ENCODE measurements at places on chromosomes 7 and 10. TPM values are rescaled to one million over a fixed set of nuclear protein-coding genes. Genes with fewer than 3 reads are reported as not detected.

DNA sequence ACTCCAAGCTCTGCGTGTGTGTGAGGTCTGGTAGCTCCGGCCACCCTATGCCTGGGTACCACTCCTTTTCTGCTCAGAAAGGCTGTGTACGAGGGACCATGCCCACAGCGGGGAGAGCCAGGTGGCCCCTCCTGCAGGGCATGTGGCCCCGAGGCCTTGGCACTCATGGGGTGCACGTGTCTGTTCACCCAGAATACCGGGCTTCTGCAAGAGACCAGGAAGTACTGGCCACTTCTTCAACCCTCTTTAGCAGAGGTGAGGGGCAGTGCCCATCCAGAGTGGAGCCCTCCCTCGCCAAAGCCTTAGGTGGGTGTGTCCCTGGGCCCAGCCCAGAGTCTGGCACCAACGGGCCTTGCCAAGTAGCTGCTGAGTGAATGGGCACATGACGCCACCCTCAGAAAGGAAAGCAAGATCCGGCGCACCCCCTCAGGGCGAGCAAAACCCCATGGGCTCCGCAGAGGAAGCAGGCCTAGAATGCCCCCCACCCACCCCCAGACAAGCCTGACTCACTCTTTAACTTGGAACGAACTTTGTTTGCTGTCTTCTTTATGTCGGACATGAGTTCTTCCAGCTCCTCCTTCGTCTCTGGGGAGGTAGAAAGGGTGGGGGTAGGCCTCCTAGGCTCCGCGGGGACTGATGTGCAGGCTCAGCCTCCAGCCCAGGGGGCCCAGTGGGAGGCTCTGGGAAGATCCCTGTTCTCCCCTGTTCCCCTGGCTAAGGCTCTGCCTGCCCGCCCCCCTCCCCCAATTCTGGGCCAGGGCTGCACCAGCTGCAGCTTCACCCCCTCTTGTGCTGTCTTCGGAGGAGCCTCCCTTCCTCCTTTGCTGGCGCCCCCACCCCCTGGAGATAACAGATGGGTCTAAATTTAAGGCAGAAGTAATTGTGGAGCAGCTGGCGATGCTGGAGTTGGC is 14.6 kb downstream of the STX1A start:
- peak; percentile 59 for DNase-seq
- peaks cover 20% of the 10 kb centered on the region for H3K4me1 ChIP-seq
- no peak overlapping the region for H3K4me3 ChIP-seq
- H3K27ac ChIP-seq = no peak overlapping the region
- no peaks in the 10 kb centered on the region for H3K27me3 ChIP-seq
- H3K36me3 ChIP-seq = peaks cover 86% of the 10 kb centered on the region

The GLI3 gene
- total RNA-seq = 11.3 TPM

- no peak overlapping the region for H3K4me3 ChIP-seq
- H3K36me3 ChIP-seq = peaks cover 49% of the 10 kb centered on the region
- H3K27me3 ChIP-seq = no peaks in the 10 kb centered on the region
These were observed 7.8 kb upstream of the BHLHA15 start for GRCh38 chr7:98203261-98203963.

DNA sequence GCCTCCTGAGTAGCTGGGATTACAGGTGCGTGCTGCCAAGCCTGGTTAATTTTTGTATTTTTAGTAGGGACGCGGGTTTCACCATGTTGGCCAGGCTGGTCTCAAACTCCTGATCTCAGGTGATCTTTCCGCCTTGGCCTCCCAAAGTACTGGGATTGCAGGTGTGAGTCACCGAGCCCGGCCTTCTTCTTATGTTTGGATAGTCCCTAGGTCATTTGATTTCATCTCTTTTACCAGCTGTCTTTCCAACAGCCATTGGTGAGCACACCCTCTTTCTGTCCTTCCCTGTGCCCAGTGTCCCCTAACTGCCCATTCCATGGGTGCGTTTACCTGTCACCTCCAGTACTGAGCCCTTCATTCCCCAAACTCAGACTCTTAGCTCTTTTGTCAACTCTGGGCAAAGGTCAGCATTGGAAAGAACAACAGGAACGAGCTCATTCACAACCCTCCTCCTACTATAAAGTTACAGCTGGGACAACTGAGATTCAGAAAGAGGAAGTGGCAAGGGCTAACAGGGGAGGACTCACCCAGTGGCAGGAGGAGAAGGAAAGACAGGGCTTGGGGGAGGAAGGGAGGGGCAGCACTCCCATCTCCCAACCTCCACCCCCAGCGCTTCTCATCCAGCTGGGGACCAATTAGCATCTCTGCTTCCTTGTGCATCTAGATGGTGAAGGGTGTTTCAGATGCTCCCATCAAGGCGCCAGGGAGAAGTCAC is 5.6 kb downstream of the SSC4D start:
- no peaks in the 10 kb centered on the region for H3K27me3 ChIP-seq
- no peak overlapping the region for H3K27ac ChIP-seq
- peaks cover 3% of the 10 kb centered on the region for H3K36me3 ChIP-seq

DNA sequence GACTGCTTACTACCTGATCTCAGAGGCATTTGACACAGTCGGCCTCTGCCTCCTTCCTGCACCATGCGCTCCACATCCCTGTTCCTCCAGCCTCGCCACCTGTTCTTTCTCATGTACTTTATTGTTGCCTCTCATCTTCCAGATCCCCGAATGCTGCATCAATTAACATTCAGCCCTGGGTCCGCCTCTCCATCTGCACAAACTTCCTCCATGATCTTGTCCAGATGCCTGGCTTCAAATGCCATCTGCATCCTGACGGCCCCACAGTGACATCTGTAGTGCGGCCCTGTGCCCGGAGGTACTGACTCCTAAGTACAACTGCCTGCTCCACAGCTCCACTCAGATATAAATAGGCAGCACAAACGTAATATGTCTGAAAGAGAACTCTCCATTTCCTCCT is 51.2 kb upstream of the STK17A start:
- no peak overlapping the region for H3K4me3 ChIP-seq
- H3K27ac ChIP-seq = no peak overlapping the region
- H3K4me1 ChIP-seq = peaks cover 7% of the 10 kb centered on the region

DNA sequence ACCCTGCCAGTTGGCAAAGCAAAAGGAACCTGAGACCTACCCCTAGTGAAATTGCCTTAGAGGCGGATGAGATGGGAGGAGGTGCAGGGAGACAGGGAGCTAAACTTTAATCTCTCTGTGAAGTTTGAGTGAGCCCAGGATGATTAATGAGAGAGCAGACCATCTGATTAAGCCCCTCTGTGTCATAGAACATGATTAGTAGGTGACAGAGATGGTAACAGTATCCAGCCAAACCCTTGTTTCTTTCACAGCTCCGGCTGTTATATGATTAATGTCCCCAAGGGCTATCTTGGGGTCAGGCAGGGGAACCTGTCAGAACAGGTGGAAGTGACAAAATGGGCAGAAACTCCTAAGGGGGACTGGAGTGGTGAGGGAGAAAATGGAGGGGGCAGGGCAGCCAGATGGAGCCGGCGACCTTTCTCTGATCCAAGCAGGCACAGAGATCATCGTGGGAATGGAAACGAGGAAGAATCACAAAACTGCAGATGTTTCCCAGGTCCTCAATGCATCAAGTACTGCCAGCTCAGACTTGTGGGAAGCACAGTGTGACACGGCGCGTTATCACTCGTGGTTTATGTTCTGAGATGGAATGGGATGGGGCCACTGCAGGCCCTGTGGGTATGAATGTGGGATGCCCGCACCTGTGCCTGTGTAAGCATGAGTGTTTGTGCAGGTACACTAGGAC is 684.2 kb downstream of the LRMDA start:
- H3K27me3 ChIP-seq = peaks cover 6% of the 10 kb centered on the region
- DNase-seq = no peak
- no peak overlapping the region for H3K27ac ChIP-seq
- no peaks in the 10 kb centered on the region for H3K36me3 ChIP-seq

DNA sequence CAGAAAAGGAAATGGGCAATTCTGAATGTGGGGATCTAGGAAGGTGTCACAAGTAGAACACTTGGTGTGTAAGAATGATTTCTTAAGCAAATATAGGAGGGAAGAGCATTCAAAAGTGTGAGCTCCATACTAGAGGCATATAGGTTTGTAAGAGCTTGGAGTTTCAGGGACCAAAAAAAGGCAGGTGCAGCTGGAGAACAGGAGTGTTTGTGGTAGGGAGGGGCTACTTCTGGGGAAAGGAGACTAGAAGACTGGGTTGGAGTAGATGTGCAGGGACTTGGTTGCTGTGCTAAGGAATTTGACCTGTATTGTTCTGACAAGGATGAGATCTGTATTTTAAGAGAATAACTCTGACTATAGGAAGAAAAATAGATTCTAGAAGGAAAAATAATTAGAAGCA is 46.4 kb downstream of the CPED1 start:
- H3K4me3 ChIP-seq = no peak overlapping the region
- no peak for DNase-seq
- no peaks in the 10 kb centered on the region for H3K36me3 ChIP-seq
- H3K27ac ChIP-seq = no peak overlapping the region
- no peaks in the 10 kb centered on the region for H3K4me1 ChIP-seq
- no peaks in the 10 kb centered on the region for H3K27me3 ChIP-seq

The LRMDA gene
- 9.9 TPM for total RNA-seq

The DPYSL4 gene
- total RNA-seq = 22.1 TPM

The RBP4 gene
- total RNA-seq = 3.7 TPM
